ENCODE measurements at places on chromosomes 6 and 20.

- no peak for DNase-seq
Observed at GRCh38 chr20:9518576-9519175, 4.3 kb downstream of the LAMP5 start.

DNA sequence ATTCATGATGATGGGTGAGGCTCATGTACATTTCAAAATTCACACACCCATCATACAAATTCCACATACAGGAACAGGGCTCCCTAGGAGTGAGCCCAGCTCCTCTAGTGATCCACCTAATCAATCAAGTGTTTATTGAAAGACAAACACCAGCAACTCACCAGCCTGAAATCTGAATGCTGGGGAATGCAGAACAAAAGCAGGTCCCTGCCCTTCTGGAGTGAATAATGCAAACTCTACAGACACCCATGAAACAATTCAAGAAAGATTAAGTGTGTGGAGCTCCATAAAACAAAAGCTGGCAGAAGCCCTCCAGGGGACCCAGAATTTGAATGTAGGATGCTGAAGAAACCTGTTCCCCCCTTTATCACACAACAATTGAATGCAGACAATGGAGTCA is 396.7 kb upstream of the JARID2 start:
- DNase-seq: no peak

DNA sequence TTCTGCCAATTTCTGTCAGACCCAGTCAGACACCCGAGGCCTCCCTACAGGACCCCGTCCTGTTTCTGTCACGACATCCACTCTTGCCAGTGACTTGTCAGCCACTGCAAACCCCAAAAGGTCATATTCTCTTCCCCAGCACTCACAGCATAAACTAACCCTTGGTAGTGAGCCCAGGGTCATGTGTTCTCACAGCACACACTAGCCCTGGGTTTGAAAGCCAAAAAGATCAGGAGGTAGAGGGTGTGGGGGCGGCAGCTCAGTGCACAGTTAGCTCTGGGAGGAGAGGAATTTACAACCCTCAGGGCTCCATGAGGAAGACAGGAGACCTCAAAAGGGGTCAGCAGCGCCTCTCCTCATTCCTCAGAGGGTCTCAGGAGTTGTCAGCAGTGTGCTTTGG is 9.9 kb upstream of the SNX9 start:
- DNase-seq: no peak

- DNase-seq: no peak
Observed at GRCh38 chr6:134550604-134551003, 232.7 kb upstream of the SGK1 start.

DNA sequence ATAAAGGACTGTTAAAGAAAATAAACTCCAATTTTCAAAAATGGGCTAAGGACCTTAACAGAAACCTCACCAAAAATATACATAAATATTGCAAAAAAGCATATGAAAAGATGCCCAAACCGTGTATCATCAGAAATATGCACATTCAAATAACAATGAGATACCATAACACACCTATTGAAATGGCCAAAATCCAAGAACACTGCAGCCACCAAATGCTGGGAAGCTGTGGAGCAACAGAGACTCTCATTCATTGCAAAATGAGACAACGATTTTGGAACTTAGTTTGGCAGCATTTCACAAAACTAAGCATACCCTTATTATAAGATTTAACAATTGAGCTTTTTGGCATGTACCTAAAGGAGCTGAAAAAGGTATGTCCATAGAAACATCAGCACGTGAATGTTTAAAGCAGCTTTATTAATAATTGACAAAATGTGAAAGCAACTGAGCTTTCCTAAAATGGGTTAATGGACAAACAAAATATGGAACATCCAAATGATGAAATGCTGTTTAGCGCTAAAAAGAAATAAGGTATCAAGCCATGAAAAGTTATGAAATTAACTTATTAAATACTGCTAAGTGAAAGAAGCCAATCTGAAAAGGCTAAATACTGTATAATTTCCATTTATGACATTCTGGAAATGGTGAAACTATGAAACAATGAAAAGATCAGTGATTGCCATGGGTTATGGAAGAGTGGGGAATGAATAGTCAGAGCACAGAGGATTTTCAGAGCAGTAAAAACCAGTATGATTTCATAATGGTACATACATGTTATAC is 592.6 kb upstream of the ADGRB3 start:
- no peak for DNase-seq

DNA sequence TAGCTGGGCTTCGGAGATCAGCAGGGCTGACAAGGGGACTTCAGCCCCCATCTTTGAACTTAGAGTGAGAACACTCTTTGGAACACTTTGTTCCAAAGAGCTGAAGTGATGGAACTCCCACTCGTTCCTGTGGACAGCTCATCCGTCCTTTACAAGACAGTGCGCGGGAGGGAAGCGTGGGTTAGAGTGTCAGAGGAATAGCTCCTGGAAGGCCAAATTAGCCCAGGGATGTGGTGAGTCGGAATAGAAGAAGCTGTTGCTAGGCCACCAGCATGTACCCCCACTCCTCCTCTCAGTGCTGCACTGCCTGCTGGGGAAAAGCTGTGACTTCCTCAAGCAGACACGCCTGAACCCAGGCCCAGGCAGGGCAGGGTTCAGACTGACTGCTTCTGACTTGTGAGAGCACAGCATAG is 1.7 kb downstream of the SDCBP2 start:
- DNase-seq: no peak

DNA sequence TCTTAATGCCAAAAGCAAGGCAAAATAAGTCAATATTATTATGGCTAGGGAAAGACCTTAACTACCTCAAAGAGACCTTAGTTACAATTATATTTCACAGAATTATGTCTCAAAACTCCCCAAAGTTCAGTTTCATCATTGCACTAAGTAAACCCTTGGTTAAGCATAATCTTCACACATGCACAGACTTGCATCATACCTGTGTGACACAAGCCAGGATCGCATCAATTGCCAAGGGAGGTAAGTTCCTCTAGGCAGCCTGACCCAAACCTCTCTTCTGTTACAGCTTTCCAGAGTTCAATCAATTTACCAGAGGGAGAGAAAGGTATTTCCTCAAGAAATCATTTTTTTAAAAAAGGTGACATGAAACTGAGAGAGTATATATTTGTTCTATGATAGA is 31.9 kb upstream of the PRSS35 start:
- DNase-seq: no peak
